NCI-H2107 (cell line): ENCODE measurements at places on chromosomes 2 and 18.
A peak's percentile ranks its signal among the peaks of the same experiment; 100 is the strongest.

GRCh38 chr18:63974991-63975390 is 5.1 kb downstream of the SERPINB8 start:
- DNase-seq = no peak

- DNase-seq = no peak
Observed at GRCh38 chr2:181231886-181232621, 225.1 kb upstream of the ITGA4 start.

- no peak for DNase-seq
Observed at GRCh38 chr2:14998546-14998945, 366.0 kb downstream of the LRATD1 start.

DNA sequence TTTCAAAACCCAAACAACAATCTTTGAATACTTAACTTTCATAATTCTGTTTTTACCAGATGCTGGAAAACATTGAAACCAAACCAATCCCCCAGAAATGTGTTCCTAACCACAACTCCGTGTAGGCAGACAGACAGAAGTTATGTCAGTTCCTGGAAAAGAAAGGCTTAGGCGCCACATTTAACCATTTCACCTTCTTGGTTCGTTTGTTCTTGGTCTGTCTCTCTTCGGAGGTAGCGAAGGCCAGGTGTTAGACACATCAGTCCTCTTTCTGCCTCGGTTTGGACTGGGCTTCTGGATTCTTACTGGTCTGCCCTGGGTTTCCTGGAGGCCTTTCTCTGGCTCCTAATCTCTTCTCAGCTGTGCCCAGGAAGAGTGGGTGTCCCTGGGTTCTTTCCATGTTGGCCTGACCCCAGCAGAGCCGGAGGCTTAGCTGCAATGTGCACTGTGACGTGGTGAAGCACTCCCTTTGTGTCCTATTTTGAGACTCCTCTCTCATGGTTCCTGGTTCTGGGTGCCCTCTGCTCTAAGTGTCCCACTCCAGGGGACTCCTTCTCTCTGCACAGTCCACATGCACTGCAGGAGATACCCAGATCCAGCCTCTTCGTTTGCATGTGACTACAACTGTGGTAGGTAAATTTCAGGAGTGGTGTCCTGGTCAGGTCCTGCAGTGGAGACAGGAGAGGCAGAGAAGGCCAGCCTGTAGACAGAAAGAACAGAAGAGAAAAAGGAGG is 23.1 kb upstream of the RAB31 start:
- no peak for DNase-seq

- no peak for DNase-seq
Observed at GRCh38 chr2:42032224-42032620, 15.6 kb upstream of the PKDCC start.

- no peak for DNase-seq
Observed at GRCh38 chr2:84297155-84297554, 161.9 kb downstream of the SUCLG1 start.

- DNase-seq = no peak
Observed at GRCh38 chr2:15918761-15919356, 21.5 kb upstream of the MYCN start.

GRCh38 chr2:194304191-194304590 is 1352.8 kb upstream of the SLC39A10 start:
- DNase-seq = no peak

DNA sequence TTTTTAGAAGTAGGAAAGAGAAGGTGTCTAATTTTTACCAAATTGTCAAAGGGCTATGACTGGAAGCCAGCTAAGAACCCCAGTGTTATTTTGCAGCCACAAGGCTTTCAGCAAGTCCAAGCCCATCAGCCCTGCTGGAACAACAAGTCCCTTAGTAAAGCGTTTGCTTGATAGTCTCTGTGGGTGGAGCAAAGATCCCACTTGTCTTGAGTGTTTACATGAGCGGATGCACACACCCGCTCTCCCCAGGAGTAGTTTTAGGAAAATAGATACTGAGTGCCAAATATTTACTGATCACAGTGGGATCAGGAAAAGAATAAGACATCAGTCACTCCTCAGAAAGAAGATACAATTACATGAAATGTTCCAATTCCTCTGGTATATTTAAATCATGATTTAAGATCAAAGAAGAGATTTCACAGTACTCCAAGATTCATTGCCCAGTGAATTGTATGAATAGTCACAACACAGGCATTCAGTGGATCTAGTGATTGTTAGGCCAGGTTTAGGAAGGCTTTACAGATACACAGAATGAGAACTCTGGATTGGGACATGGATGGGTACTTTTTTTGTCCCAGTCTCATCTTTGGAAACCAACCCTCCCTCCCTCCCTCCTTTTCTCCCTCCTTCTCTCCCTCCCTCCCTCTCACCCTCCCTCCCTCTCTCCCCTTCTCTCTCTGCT is 514.9 kb downstream of the PTPRM start:
- no peak for DNase-seq

GRCh38 chr2:101264360-101264939 is 11.8 kb downstream of the CNOT11 start:
- DNase-seq = no peak

GRCh38 chr2:120710256-120710655 is 25.4 kb upstream of the GLI2 start:
- DNase-seq = no peak

DNA sequence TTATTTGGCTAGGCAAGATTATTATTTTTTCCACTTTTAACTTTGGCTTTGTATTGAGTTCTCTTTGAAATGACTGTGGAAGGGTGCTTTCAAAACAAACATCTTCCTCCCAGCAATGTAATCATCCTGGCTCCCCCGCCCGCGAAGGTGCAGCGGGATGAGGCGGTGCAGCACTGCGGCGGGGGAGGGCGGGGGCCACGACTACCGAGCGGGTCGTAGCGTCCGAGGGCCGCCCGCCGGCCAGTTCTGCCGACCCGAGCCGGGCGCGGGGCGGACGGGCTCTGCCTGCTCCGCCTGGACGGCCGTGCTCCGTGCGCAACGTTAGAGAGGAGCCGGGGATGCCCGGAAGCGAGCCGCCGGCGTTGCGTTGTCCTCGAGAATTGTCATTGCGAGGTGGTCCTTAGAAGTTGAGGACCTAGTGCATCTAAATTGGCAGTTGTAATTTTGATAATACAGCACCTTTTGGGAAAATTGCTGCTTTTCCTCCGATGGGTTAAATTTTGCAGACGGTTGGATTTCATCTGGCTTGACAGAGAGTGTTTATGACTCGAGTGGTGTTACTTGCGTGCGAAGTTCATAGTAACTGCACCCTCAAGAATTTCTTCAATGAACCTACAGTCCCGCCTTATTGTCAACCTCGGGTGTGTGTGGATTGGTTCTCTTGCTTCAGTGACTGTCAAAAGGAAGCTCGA is 1.1 kb downstream of the EPC2 start:
- DNase-seq = peak; percentile 25

DNA sequence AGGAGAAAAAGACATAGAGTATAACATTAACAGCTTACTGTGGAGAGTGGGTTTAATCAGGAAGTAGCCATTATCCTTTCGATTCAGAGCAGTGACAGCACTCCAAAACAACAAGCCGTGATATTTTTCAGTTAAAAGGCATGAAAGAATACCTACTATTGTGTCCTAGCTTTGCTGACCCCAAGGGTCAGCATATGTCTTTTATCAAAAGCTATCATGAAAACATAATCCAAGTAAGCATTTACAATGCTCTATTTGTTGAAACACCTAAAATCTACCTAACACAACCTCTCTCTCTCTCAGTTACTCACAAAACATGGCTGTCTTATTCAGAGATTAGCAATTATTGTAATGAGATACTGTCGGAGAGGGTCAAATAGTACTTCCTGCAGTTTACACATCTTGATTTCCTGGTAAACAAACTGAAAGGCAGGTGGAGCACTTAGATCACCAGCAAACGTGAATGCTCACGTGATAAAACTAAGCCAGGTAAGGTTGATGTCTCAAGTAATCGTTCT is 100.0 kb downstream of the BAZ2B start:
- peak; percentile 63 for DNase-seq

GRCh38 chr18:69956665-69957620 is 9.3 kb upstream of the CD226 start:
- DNase-seq = no peak

DNA sequence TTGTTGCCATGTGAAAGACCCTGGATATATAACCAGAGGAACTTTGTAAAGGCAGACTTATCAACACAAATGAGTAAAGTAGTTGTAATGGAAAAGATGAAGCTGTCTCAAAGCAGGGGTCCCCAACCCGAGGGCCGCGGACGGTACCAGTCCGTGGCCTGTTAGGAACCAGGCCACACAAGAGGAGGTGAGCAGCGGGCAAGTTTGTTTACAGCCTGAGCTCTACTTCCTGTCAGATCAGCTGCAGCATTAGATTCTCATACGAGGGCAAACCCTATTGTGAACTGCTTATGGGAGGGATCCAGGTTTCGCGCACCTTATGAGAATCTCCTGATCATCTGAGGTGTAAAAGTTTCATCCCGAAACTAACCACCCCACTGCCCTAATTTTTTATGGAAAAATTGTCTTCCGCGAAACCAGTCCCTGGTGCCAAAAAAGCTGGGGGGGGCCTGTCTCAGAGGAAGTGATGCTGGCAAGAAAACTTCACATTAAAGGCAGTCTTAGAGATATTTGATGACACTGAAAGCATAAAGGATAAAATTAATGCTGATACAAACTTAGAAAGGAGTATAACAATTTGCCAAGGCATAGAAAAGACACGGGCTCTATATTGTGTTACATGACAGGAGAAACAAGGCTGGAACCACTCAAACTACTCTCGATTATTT is 57.5 kb upstream of the MSTN start:
- DNase-seq = no peak

- no peak for DNase-seq
Observed at GRCh38 chr18:60096428-60096827, 196.6 kb downstream of the PMAIP1 start.

- peak; percentile 61 for DNase-seq
Observed at GRCh38 chr18:57095884-57096283, 51.0 kb upstream of the BOD1L2 start.

GRCh38 chr18:54776282-54776977 is 51.8 kb upstream of the RAB27B start:
- DNase-seq = no peak

- no peak for DNase-seq
Observed at GRCh38 chr2:25306777-25307368, 34.9 kb downstream of the DNMT3A start.

DNA sequence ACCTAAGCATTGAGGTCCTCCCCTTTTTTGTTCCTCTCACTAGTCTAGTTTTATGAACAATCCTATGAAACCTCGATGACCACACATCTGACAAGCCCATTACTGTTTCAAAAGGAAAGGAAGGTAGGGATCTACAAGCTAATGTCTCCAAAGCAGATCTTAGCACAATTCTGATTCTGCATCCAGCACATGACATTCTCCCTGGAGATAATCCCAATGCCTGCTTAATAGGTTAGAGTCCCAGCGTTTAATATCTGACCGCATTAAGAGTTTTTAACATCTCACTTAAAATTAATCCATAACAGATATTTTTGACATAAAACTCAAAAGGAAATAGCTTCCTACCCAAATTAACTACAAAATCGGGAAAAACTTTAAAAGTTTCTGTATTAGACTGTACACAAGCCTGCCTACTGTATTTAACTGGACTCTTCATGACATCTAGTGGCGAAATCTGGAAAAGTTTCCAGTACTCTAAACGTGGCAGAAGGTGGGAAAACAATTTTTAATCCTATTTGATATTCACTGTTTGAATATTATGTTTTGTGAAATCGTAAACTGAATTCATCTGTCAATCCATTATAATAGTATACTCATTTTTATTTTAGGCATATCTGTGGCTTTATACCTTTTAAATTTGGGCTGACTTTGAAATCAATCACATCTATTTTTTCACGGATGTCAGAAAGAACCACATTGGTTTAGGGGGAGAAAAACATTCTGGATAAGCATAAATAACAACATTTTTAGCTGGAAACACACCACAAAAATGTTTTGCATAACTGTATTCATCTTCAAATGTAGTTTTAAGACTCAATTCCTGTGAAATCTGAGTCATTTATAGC is 62.4 kb downstream of the TXNL1 start:
- peak; percentile 40 for DNase-seq

DNA sequence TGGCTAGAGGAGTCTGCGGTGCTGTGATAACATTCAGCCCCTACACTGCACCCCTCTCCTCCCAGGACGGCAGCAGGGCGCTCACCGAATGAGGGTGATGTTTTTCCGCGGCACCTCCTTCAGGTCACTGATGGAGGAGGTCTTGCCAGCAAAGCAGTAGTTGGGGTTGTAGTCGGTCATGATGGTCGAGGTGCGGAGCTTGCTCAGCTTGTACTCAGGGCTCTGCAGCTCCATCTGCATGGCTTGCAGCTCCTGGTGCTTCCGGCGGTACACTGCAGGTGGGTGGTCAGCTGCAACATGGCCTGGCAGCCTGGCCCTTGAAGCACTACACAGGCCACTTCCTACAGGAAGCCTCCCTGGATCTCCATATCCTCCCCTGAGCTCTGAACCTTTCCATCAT is 108.0 kb downstream of the CLIP4 start:
- DNase-seq = no peak

GRCh38 chr2:135762530-135762929 is 20.9 kb downstream of the UBXN4 start:
- no peak for DNase-seq

DNA sequence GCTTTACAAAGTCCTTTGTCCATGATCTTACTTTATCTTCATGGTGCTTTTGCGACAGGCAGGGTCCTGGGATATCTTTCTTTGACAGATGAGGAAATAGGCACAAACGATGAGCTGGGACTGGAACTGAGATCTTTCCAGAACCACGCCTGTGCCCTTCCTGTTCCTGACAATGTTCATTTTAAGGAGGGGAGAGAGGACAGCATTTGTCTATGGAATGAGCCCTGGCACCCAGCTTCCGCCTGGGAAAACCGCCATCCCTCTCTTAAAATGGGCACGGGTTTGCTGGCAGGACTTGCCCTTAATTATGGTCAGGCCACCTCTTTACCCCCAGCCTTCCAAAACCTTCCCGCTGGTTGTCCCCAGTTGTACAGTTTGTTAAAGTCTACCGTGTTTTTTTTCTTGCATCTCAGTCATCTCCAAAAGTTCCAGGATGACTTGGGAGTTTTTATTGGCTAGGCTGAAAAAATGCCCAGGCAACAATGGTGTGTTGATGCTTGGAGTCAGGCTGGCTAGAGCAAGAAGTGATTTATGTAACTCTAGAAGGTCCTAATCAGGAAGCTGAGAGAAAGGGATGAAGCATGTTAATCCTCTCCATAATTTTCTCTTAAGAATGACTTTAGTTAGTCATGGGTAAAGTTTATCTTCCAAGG is 264.9 kb upstream of the EPAS1 start:
- no peak for DNase-seq

- no peak for DNase-seq
Observed at GRCh38 chr2:218570850-218571249, 2.2 kb downstream of the CNOT9 start.

DNA sequence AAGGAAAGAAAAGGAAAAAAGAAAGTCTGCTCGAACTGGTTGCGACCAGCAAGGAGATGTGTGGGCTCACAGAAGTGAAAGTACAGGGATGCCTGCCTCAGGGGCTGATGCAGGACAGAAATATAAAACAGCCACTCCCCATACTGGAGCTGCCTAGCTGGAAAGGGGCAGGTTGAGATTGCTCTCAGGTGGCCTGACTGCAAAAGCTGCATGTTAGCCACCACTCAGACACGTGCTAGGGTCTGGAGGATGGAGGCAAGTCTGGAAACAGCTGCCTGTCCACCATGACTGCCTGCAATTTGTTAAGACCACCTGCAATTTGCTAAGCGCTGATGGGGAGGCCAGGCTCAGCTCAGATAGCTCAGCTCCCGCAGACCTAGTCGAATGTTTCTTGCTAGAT is 17.9 kb downstream of the B3GNT7 start:
- no peak for DNase-seq
